ENCODE measurements at places on chromosomes 2 and 18.

DNA sequence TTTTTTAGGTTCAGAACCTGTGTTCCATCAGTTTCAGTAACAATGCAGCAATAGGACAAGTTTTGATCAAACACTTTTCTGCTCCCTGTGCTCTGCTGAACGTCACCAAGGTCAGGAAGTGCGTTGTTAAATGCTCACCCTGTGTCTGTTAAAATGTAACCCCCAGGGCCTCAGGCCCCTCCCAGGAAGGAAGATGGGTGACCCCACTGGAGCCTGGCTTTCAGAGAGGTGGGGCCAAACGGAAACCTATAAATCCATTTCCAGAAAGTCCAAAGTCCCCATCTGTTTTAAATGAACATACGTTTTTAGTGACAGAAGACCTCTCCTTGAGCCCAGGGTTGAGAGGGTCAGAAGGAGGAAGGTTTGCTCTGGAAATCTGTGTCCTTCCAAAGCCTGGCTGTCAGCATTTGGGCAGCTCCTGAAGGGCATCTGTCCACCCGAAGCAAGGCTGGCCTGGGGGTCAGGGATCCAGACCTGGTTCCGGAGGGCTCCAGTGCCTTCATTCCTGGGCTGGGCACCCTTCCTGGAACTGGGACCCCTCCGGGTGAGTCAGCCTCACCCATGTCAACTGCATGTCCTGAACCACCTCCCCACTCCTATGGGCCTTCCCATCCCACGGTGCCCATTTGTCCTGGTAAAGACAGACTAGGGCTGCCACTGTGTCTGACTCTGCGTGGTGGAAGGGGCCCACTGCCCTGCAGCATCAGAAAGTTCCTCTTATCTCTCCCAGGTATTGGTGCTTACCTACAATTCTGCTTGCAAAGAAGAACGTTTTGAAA is 117.4 kb upstream of the COPS8 start:
- DNase-seq, result no peak

DNA sequence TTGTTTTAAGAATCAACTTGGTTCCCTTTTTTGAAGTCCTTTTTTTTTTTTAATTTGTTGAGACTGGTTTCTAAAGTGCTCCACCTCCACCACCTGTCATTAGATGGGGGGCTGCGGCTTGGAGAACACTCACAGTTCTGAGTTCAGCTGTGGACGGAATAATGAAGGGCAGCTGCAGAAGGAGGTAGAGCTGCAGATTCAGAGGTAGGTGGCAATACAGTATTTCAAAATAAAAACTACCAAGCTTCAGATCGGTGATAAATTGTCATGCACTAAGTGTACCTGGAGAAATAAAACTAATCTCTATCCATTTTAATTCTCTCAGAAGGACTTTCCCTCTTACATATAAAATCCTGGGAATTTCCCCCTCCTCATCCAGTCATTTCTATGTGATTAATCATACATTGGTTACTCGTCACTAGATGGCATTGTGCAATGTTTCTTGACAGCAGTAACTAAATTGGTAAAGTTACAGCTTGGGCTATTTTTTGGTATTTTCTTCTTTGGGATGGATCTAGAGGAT is 81.1 kb upstream of the SLC39A10 start:
- DNase-seq, result peak; percentile 94

GRCh38 chr2:30213326-30213725 is 18.0 kb upstream of the LBH start:
- DNase-seq, result no peak

- no peak for DNase-seq
Measured at GRCh38 chr2:175206866-175207265, 25.4 kb upstream of the ATP5MC3 start.

- no peak for DNase-seq
Measured at GRCh38 chr2:17583646-17584045, 43.1 kb downstream of the VSNL1 start.

DNA sequence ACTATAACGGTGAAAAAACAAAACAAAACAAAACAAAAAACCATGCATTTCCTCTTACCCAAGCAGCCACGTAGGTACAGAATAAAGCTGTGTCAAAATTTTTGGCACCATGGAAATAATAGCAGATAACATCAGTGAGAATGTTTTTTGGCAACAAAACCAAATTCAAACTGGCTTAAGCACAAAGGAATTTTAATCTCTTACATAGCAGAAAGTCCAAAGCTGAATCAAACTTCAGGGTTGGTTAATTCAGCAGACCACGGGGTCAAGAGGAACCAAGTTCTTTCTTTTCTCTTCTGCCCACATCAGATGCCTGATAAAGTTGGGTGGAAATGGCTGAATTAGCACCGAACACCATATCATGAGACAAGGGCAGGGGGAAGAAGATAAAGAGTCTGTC is 129.5 kb downstream of the PAX3 start:
- no peak for DNase-seq

DNA sequence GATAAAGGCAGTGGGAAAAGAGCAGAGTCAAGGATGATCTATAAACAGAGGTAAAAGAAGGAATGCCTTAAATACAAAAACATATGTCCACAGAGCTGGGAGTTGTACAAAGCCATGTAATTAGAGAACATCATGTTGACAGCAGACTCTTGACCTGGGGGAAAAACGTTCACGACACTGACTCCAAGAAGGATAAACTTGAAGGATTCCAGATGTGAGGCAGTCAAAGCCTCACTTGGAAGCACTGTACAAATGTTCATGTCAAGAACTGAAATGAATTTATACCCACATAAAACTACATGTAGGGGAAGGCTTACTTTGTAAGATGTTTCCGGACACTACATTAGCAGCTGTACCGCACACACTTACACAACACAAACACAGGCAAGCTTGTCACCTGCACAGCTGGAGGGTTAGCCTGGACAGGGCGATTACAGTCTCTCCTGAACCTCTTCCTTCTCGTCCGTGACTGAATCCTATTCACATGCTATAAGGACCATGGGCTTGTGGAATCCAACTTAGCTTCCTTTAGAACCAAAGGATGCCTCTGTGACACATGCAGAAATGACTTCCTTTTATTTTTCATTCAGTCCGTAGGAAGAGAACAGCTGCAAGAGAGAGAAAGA is 88.6 kb downstream of the SH3YL1 start:
- no peak for DNase-seq

GRCh38 chr2:224518806-224519580 is 66.2 kb downstream of the CUL3 start:
- no peak for DNase-seq

- no peak for DNase-seq
Measured at GRCh38 chr18:79517341-79517740, 121.6 kb downstream of the NFATC1 start.

All from inflammatory macrophage treated with lipopolysaccharide for 1 hour (primary cell).